Activated T-cell treated with anti-CD3 and anti-CD28 coated beads, Interleukin-2, amount 50 U/mL, for 72 hours (primary cell): ENCODE measurements at places on chromosomes 5 and 9. TPM values are rescaled to one million over a fixed set of nuclear protein-coding genes. Genes with fewer than 3 reads are reported as not detected.
A peak's percentile ranks its signal among the peaks of the same experiment; 100 is the strongest.

GRCh38 chr5:141010047-141010793 is 41.0 kb upstream of the PCDHB1 start:
- DNase-seq = no peak

- no peak for DNase-seq
Measured at GRCh38 chr5:55557123-55557522, 22.4 kb upstream of the PLPP1 start.

- DNase-seq = no peak
Measured at GRCh38 chr5:12332480-12332879, 428.2 kb upstream of the CTNND2 start.

- peak; percentile 13 for DNase-seq
Measured at GRCh38 chr5:150523472-150524350, 15.8 kb downstream of the NDST1 start.

CCL19 gene
- total RNA-seq = not detected

RASGRF2 gene
- 19.9 TPM for total RNA-seq

DND1 gene
- total RNA-seq = 4.6 TPM
